ENCODE measurements at places on chromosomes 6 and 20.

DNA sequence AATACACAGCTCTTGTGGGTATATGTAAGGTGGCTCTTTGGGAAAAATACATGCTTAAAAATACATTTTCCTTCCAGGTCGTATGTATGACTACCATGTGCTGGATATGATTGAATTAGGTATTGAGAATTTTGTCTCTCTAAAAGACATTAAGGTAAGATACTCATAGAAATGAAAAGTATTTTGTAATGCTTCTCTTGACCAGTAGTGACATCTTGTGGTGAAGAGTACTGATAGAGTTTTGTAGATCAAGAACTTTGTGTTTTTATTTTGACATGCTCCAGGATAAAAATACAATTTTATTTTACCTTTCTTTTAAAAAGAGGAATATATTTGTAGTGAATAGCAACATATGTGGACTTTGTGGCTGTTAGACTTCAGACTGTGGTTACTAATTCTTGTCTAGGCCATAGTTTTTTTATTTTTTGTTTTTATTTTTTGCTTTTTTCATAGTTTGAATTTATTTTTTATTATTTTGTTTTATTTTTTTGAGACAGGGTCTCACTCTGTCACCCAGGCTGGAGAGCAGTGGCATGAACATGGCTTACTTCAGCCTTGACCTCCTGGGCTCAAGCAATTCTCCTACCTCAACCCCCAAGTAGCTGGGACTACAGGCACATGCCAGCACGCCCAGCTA, 17.9 kb downstream of the RPF2 start:
- peak; percentile 9 for DNase-seq

- no peak for DNase-seq
These were observed 321.2 kb downstream of the GJA1 start for GRCh38 chr6:121756666-121757065.

- no peak for DNase-seq
These were observed 284.1 kb upstream of the TAB2 start for GRCh38 chr6:149033454-149033853.

- DNase-seq: no peak
These were observed 603.5 kb upstream of the CITED2 start for GRCh38 chr6:139977887-139978332.

DNA sequence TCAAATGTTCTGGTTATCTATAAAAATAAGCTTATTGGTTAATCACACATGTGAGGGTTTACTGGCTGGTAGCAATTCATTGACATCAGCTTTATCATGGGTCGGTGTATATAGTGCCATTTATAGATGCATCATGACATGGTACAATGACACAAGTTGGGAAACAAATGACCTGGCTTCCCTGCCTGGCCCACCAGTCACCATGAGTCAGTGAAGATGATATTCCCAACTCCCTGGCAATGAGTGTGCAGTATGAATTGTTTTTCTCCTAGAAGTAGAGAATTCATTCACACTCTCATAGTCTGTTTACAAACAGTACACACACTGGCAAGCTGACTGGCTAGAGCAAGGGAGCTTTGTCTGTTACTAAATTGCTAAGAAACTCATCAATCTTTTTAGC, 37.2 kb upstream of the CALHM6 start:
- DNase-seq: peak; percentile 39

GRCh38 chr6:143652841-143653331, 24.9 kb upstream of the PHACTR2 start:
- no peak for DNase-seq

- DNase-seq: peak; percentile 35
These were observed 622 bp upstream of the KIZ start for GRCh38 chr20:21125072-21125848.

DNA sequence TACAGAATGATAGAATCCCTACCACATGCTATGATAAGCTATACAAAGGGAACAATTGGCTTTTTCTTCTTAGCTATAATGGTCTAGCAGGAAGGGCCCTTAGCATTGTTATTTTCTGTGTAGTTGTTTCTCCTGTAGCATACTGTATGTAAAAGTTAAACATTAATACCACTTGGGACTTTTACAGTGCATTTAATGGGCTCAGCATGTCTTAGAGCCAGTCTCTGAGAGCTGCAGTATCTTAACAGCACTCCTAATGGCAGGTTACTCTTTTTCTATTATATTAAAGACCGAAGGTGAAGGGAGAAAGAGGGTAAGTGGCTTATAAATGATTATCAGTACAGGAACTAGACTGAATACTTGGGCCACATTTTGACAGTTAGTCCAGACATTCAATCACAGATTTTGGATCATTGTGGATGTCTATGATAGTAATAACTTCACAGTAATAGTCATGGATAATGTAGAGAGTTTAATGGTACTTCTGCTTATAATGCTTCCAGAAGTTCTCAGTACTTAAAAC, 290.7 kb downstream of the PHF3 start:
- no peak for DNase-seq

GRCh38 chr6:77040568-77041195, 422.6 kb downstream of the HTR1B start:
- no peak for DNase-seq

GRCh38 chr6:39188571-39188970, 40.7 kb downstream of the KCNK5 start:
- DNase-seq: peak; percentile 69

DNA sequence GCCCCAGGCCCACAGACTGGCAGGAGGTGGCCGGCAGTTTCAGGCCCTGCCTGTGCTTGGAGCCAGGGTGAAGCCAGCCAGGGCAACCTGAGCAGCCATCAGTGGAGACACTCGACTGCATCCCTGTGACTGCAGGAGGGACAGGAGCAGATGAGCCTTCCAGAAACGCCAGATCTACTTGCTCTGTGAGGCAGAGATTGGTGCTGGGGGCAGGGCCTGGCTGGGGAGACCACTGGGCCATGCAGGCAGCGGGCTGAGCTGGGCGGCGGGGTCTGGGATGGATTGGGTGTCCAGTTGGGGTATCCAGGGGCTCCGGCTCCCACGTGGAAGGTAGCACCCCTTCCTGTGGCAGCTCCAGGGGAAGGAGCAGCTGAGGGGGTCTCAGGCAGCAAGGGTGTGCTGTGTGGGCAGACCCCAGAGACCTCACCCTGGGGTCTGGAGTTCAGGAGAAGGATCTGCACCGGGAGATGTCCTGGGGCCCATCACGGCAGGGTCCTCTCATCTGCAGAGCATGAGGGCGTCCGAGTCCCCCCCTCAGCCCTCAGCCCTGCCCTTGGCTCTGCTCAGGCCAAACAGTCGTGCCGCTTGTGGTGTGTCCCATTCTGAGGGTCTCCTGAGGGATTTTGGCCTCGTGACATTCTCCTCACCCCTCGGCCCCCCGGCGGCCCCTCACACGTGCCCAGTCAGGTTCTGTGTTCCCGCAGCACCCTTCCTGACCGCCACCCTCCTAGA, 334.9 kb downstream of the TAF4 start:
- no peak for DNase-seq

GRCh38 chr6:125509477-125509876, 207.7 kb upstream of the HDDC2 start:
- no peak for DNase-seq

DNA sequence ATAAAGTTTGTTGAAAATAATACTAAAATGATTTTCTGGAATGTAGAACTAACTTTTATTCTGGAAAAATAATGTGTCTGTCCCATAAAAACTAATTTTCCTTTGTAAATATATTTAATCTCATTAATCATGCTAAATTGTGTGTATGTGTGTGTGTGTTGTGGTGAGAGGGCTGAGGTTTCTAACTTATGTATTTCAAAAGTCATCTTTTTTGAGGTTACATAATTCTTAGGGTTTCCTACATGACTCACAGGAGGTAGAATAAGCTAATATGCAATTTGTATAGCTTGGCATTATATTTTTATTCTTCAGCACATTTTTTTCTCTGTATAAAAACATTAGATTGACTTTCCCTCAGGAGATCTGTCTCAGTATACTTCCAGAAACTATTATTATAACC, 64.1 kb upstream of the CLVS2 start:
- no peak for DNase-seq

DNA sequence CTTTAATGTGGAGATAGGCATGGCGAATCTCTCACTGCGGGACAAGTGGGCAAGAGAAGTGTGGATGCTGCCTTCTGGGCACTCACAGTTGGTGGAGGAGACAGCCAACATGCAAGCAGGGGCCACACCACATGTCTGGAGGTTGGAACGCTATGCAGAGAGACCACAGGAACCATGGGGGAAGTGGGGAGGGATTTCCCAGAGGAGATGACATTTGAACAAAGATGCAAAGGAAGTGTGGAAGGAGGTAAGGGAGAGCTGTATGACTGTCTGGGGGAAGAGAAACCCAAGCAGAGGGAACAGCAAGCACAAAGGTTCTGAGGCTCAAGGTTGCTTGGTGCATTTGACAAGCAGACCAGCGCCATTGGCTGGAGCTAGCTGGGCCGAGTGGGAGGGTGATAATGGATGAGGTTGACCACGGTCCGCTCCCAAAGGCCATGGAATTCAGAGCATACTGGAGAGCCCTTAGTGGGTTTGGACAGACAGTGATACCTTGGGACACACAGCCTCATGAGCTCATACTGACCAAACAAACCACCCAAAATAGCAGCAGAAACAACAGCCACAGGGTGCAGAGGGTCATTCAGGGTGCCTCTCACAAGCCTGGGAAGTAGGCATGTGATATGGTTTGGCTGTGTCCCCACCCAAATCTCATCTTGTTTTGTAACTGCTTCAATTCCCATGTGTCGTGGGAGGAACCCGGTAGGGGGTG, 7.6 kb upstream of the FAM110A start:
- peak; percentile 56 for DNase-seq

DNA sequence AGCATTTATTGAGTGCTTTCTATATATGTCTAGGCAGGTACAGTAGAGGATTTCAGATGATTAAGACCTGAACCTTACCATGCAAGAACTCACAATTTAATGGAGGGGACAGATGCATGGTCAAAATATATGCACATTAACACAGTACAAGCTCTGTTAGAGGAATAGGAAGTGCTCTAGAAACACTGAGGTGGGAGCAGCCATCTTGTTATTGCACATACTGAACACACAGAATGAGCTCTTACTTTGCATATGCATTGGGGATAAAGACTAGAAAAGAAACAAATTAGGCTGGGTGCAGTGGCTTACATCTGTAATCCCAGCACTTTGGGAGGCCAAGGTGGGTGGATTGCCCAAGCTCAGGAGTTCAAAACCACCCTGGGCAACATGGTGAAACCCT, 438.3 kb downstream of the UTRN start:
- DNase-seq: peak; percentile 43

DNA sequence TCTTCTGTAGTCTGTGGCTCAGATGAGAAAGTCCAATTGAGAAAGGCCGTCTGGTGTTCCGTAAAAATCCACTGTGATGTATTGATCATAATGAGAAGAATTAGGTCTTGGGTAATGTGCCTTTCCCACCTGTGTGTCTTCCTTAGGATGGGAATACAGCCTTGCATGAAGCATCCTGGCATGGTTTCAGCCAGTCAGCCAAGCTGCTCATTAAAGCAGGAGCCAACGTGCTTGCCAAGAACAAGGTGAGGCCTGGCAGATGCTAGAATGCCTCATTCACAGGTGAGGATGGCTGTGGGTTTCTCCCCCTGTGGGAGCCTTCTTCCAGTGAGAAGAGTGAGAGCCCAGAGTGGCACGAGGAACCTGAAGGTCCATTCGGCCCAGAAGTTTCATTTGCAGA, 32.7 kb downstream of the LYRM2 start:
- no peak for DNase-seq

DNA sequence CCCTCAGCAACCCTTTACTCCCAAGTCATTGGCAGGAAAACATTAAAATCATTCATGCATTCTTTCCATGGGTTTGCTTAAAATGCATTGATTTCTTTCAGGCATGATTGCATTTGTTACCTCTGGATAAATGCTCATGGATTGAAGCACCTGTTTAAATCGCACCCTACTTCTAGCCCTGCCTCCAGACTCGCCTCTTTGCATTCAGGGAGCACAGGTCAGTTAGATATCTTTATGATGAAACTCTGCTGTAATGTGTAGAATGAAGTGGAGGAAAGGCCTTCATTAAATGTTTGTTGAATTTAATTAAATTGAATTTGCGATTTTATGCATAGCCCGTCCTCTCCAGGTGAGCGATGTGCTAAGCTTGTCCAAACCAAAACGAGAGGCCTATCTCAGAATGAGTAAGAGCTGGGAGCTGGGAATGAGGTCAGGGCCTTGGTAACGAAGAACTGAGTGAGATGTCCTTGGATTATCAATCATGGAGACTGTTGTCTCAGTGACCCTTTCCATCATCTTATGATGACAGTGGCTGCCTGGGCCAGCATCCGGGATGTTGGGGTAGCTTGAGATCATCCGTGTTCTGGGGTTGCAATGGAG, 210.1 kb downstream of the SYNDIG1 start:
- DNase-seq: no peak

- DNase-seq: no peak
These were observed 243.1 kb downstream of the PKHD1 start for GRCh38 chr6:51844336-51844735.

GRCh38 chr6:41937472-41937860, 4.1 kb downstream of the CCND3 start:
- DNase-seq: no peak

DNA sequence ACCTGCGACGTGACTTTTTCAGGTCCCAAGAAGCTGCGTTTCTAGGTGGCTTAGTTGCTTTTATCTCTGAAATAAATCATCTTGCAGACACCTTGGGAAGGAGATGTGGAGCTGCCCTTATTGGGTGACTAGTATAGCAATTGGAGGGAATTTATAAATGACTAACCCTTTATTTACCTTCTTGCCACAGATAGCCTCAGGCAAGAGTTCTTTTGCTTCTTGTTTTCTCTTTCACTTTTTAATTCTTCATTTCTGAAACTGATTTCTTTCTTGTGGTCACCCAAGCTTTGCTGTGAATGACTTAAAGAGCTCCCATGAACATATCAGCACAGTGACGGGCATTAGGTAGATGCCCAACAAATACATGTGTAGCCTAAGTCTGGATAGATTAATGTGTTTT, 3.0 kb downstream of the ADGRF4 start:
- DNase-seq: no peak

- no peak for DNase-seq
These were observed 1.9 kb upstream of the TRIM38 start for GRCh38 chr6:25960734-25961133.

GRCh38 chr6:35085359-35086281, 55.5 kb downstream of the TCP11 start:
- no peak for DNase-seq

DNA sequence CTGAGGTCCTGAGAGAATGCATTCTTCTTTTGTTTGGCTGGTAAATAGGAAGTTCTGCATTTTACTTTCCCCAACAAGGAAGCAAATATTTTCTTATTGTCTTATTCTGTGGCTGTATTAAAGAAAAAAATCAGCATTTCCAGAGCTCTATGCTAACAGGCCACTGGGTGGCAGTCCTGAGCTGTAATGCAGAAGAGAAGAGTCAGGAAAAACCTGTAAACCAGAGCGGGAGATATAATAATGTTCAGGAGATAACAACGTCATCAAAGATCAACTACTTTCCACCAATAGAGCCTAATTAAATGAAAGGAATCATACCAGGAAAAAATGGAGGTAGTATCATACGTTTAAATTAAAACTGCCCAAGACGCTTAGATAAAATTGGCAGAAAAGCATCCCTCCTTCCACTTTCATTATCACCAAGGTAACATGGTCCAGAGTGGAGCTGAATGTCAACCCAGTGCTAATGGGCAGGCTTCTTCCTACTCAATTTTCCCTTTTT, 55.6 kb upstream of the CARMIL1 start:
- peak; percentile 85 for DNase-seq

Data from suppressor macrophage (primary cell).